Eye (tissue), 1 donor: ENCODE measurements at places on chromosomes 7 and 10.

DNA sequence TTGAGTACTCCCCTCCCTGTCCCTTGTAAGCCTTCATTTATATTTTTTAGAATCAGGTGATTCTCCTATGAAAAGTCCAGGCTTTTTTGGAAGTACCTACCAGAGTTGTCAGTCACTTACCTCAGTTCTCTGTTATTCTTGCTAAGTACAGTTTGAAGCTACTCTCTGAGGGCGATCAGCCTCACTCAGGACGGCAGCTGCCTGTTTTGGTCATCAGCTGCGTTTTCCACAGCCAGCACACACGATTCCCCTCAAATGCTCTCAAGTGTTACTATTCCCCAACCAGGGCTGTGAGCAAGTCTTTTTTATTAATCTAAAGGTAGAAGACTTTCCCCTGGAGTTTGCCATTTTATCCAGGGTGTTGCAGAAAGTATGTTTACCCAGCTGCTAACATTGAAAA is 328.6 kb downstream of the SUGCT start:
- DNase-seq, result no peak

DNA sequence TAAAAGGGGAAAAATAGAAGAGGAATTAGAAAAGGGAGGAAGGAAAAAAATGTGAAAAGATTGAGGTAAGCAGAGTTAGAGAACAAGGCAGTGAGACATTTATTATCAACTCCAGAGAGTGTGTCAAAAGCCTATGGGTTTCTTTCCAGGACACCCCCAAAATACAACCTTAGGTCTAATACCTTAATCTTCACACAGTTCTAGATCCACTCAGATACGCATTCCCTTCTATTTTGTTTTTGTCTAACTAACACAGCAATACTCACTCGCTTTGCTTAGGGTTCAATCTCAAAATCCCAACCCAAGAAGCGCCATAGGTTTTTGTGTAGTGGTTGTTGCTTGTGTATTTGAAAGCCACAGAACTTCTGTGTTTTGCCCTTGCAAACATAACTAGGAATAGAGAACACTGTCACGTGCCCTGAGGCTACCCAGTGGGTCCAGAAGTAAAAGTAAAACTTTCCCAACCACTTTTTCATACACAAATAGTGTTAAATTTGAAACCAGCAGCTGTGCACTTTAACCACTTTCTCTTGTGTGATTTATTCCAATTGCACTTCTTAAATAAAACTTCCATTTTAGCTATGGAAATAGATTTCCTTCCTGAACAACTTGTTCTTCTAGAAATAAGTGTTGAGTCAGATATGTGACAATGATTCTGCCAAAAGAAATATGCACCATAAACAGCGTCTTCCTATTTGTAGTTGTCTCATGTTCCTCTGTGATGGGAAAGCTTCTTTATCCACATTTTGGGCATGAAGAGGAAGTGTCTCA is 414.7 kb upstream of the GHITM start:
- DNase-seq, result no peak

DNA sequence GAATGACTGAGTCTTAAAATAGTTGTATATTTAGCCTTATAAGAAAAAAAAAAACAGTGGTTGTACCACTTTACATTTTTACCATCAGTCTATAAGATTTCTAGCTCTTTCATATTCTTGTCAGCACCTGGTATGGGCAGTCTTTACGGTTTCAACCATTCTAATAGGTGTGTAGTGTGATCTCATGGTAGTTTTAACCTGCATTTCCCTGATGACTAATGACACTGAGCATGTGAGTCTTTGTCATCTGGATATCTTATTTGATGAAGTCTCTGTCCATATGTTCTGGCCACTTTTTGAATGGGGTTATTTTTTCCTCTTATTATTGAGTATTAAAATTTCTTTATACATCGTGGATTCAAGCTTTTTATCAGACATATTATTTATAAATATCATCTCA is 365.3 kb upstream of the IGFBP3 start:
- DNase-seq, result no peak

DNA sequence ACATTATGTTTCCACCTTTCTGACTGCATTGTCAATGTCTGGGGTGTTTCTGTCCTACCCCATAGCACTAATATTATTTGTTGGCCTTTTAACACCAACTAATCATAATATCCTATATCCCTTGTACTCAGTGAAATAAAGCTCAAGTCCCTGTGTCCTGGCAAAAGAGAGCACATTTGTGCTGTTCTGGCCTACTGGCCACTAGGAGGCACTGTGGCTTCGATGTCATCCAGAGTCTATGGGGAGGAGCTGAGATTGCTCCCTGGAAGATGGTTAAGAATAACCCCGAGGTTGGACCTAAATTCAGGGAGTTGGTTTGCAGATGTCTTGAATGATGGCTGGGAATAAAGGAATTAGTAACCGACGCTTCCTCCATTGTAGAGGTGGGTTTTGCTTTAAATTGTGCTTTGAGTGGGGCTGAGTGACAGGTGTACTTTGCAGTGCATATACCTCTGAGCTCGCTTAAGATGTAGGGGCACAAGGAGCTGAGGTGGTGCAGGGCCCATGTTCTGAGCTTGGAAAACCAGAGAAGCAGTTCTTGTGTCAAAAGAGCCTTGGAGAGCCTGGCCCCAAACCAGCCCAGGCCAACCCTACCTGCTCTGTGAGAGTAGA is 191.2 kb upstream of the PRSS1 start:
- no peak for DNase-seq

GRCh38 chr7:158043551-158044481 is 543.8 kb downstream of the PTPRN2 start:
- no peak for DNase-seq
